ENCODE measurements at places on chromosomes 16 and 17.
A peak's percentile ranks its signal among the peaks of the same experiment; 100 is the strongest.

DNA sequence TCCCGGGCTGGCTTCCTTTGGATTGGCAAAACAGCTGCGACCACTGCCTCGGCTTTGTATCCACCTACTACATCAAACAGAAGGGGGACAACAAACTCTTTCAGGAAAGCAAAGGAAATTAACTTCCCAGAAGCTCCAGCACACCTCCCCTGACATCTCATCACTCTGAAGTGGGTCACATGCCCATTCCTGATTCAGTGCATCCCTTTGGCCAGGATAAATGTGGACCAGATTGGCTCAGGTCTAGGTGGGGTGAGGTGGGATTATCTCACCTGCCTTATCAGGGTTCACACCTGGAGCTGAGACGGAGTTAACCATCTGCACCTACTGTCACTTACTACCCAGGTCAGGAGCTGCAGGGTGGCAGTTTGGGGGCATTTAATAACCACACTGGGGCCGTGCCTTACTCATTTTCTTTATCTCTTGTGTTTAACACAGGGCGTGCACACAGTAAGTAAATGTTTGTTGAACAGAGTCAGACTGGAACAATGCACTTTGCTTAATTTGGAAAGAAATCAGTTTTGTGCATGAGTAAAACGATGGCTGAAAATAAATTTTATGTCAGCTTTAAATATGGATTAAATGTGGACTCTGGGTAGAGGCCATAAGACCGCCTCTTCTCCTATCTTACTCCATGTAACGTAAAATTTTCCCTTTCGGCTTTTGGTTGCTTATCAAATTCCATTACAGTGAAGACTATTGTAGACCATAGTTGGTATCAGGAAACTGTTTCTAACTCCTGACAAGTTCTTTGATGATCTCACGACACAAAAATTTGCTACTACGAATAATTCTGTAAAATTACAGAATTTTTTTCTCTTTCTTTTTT is 36.0 kb downstream of the IQCK start:
- DNase-seq = no peak

- no peak for DNase-seq
These were observed 282.9 kb upstream of the IRX5 start for GRCh38 chr16:54647725-54648221.

- DNase-seq = peak; percentile 11
These were observed 38.6 kb downstream of the SYNRG start for GRCh38 chr17:37570527-37571093.

DNA sequence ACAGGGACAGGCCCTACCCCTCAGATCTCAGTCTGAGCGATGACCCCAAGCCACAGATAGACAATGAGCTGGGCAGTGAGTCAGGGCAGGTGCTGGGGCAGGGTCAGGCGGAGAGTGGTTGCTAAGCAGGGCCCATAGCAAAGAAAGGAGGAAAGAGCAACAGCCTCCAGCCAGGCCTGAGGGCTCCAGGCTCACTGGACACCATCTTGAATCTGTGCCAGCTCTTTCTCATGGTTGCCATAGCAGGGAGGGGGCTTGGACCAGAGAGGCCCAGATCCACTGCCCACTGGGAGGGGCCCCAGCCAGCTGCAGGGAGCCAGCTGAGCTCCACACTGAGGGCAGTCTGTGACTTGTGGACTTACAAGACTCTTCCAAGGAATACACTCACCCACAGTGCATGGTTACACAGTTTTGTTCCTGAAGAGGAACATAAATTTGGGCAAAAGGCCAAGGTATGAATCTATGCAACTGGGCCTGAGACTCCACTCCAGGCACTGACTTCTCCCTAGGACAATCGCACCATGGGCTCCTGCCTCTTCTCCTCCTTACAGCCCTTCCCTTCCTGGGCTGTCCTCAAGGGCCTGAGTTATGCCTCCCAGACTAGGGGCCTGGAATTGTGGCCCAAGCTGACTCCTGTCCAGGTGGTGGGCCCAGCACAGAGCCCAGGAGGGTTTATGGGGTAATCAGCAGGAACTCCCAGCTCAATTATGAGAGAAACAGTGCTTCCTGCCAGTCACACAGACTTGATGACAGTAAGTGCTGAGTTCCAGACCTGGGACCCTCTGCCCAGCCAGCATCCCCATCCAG is 59.9 kb downstream of the BEAN1 start:
- no peak for DNase-seq

DNA sequence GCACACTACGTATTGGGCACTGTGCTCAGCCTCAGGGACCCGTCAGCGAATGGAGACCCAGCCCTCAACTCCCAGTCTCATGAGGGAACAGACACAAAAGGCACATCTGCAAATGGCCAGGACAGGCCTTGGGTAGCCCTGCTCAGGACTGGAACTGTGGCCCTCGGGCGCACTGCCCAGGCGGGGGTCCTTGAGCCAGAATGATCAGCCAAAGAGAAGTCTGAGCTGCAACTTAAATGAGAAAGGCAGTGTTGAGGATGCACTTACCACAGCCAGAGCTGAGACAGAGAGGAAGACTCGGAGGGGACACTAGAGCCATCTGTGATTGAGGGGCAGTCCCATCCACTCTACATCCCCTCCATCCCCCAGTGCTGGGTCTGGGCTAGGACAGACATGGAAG is 117.3 kb downstream of the C16orf95 start:
- no peak for DNase-seq

DNA sequence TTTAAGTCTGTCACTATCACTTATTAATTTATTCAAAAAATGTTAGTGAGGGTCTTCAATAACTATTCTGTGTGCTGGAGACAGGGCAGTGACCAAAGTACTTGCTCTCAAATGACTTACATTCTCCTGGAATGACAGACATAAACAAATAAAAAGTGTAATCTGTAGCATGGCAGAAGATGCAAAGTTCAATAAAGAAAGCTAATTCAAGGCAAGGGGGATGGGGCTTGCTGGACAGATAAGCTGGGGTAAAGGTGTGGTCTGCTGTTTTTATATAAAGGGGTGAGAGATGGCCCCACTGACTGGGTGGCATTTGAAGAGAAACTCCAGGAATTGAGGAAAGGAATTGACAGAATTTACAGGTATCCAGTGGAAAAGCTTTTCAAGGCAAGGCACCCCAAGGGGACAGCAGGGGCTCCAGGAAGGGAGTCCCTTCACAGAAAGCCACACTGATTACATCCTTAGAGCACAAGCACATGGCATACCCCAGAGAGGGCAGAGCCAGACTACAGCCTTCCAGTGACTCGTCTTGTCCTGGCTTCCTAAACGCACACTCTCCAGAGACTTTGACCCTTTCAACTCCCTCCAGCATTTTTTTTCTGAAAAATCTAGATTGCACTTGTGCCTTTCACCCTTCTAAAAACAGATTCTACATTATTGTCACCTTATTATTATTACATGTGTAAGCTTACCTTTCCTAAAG is 123.7 kb upstream of the HS3ST3A1 start:
- no peak for DNase-seq

DNA sequence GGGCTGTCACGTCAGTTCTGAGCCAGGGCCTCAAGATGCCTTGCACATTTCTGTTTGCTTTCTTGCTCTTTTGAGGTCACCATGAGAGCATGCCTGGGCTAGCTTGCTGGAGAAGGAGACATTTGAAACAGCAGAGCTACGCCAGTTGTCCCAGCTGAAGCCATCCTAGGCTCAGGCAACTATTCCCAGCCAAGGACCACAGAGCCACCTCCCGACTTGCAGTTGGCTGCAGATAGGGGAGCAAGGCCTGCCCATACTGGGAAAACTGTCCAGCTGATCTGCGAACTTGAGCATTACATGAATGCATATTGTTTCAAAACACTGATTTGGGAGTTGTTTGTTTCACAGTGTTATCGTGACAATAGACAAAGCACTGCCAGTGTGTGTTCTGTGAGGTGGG is 340.8 kb downstream of the XYLT1 start:
- no peak for DNase-seq

DNA sequence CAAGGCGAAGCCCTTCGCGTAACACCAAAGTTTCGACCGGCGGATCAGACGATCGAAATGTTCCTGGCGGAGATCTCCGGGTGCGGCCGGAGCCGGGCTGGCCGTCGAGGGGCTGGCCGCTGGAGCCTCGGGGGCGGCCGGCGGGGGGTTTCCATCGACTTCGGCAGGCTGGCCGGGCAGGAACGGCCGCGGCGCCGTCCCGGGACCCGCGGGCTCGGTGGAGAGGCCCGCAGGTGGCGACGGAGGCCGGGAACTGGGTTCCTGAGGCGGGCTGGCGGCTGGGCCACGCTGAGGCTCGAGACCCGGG is 1.1 kb downstream of the EPOP start:
- DNase-seq = no peak

- no peak for DNase-seq
These were observed at the start of gene KRT23 for GRCh38 chr17:40937384-40937819. KRT23 (minus strand) TSS chr17:40937646; CDS start chr17:40936603, 1,043 bp downstream.

- no peak for DNase-seq
These were observed 31.9 kb downstream of the USP22 start for GRCh38 chr17:21010705-21011596.

DNA sequence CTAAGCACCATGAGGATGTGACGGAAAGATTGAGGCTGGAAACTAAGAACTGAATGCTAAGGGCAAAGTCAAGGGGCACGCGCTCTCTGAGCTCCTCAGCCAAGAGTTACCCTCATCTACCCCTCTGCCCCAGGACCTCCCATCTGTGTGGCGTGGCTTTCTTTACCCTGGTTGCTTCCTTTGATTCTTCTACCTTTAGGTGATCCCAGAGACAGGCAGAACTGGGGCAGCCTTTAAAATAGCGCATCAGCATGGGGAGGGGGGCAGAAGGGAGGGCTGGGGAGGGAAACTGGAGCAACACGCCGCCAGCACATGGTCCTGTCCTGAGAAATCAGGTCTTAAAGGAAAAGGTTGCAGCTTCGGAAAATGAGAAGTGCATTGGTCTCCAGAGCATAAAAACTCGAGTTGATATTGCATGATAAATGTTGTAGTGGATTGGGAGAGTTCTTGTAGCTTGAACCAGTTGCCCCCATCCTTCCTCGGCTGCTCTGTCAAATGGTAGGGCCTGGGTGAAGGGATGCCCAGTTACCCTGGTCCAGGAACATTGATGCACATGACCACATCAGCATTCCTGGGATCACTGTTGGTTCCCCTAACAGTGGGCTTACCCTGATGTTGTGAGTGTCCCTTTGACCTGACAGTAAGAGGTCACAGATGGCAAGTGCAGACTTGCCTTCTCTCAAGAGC is 29.7 kb downstream of the LDHD start:
- DNase-seq = no peak

- no peak for DNase-seq
These were observed 120.5 kb downstream of the MAF start for GRCh38 chr16:79480056-79480455.

- DNase-seq = no peak
These were observed 77.4 kb upstream of the TOB1 start for GRCh38 chr17:50943575-50943933.

- no peak for DNase-seq
These were observed 49.9 kb downstream of the ATP2C2 start for GRCh38 chr16:84418056-84418849.

- DNase-seq = no peak
These were observed 3.0 kb upstream of the PPY start for GRCh38 chr17:43945074-43945829.

- DNase-seq = no peak
These were observed 5.6 kb upstream of the TEX19 start for GRCh38 chr17:82353484-82353883.

DNA sequence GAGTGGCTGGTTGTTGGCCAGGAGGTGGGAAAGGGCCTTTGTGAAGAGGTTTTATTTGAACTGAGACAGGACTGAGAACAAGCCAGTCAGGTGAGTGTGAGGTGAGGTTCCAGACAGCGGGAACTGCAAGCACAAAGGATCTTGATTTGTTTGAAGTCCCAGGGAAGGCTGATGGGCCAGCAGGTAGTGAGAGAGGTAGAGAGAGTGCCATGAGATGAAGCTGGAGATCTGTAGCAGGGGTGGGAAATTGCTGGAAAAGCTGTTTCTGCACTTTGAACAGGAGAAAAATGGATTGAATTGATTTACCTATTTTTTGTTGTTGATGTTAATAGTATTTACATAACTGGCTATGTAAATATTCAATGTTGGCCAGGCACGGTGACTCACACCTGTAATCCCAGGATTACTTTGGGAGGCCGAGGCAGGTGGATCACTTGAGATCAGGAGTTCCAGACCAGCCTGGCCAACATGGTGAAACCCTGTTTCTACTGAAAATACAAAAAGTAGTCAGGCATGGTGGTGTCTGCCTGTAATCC is 7.7 kb upstream of the DCTPP1 start:
- no peak for DNase-seq

- DNase-seq = no peak
These were observed 60.6 kb downstream of the RPH3AL start for GRCh38 chr17:292016-292415.

GRCh38 chr17:35694906-35695305 is 36.5 kb upstream of the RASL10B start:
- DNase-seq = no peak

DNA sequence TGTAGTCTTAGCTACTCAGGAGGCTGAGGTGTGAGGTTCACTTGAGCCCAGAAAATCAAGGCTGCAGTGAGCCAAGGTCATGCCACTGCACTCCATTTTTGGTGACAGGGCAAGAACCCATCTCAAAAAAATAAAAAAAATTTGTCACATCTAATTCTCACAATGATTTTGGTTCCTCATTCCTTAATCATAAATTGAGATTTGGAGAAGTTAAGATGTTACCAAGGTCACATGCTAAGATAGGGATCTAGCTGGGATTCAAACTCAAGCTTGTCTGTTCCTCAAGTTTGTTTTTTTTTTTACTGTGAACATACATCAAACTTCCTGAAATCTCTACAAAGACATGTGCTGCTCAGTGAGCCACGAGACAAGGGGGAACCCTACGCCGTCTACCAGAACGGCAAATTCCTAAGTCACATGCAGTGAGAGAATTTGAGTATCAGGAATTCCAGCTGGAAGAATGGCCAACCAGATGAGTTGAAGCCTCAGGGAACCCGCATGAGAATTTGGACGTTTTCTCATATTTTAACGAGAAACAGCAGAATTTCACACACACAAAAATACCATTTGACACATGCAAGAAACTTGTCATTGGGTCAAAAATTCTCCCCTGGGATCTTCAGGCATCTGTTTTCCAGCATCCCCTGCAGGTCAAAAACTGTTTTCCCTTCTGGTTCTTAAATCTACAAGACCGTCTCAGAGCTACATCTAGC is 414.1 kb upstream of the GOT2 start:
- no peak for DNase-seq

DNA sequence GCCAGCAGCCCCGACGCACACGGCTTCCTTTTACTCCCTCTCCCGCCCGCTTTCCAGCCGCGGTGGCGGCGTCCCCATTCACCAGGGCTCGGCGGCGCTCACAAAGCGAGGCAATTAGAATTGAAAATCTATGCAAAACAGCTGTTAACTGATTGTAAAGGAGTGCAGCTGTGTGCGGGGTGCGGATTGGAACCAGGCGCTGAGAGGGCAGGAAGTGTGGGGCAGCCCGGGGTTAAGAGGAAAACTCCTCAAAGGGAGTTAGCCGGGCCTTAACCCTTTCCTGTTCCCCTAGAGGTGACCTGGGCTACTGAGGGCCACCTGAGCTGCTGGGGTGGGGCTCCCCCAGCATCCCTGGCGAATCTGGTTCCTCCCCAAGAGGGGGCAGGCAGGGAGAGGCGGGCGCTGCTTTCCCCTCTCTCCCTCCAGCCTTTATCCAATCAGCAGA is 5.8 kb upstream of the GSE1 start:
- no peak for DNase-seq
